ENCODE measurements at places on chromosomes 7 and 10.
A peak's percentile ranks its signal among the peaks of the same experiment; 100 is the strongest.

DNA sequence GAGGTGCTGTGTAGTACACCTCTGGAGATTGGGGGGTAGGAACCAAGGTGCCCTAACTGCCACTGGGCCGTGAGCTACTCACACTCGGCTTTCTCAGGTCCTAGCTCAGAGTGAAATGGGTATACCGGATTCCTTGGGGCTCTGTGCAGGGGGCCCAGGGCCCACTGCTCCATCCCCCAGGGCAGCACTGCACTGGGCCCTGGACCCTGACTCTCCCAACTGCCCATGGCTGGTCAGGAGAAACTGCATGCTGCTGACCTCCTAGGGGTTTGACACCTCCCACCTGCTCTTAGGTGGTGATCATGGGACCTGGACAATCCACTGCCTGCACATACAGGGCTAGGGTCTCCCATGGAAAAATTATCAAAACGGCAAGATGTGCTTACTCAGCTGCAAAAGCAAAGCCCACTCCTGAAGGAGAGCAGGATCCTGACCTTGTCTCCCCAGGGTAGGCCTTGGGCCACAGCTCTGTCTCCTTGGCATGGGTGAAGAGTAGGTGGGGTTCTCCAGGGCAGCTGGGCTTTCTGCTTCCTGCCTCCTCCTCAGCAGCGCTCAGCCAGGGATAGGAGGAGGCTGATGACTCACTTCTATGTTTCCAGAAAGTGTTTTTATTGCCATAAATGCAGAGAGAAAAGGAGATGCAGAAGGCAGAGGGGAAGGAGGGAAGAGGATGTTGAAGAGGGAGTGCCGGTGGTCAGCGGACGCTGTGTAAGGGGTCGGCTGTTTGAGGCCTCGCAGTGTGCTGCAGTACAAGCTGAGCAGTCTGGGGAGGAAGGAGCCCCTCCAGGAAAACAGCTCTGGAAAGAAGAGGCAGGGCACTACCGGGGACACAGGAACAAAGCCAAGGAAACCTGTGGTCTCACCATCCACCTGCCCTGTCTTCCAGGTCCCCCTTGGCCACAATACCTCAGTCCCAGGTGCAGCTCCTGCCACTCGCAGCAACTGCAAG lies 107.8 kb downstream of the ARHGAP22 start:
- DNase-seq = no peak

- no peak for DNase-seq
Observed at GRCh38 chr10:128280271-128280670, 154.0 kb upstream of the MKI67 start.

DNA sequence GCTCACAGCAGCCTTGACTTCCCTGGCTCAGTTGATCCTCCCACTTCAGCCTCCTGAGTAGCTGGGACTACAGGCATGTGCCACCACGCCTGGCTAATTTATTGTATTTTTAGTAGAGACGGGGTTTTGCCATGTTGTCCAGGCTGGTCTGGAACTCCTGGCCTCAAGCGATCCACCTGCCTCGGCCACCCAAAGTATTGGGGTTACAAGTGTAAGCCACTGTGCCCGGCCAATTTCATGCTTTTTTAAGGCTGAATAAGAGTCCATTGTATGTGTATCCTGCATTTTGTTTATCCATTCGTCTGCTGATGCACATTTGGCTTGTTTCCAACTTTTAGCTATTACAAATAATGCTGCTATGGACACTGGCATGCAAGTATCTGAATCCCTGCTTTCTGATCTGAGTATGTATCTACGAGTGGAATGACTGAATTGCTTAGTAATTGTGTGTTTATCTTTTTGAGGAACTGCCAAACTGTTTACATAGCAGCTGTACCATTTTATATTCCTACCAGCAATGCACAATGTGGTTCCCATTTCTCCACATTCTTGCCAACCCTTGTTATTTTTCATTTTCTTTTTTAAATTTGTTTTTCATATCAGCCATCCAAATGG lies 37.3 kb upstream of the TPST1 start:
- DNase-seq = no peak

DNA sequence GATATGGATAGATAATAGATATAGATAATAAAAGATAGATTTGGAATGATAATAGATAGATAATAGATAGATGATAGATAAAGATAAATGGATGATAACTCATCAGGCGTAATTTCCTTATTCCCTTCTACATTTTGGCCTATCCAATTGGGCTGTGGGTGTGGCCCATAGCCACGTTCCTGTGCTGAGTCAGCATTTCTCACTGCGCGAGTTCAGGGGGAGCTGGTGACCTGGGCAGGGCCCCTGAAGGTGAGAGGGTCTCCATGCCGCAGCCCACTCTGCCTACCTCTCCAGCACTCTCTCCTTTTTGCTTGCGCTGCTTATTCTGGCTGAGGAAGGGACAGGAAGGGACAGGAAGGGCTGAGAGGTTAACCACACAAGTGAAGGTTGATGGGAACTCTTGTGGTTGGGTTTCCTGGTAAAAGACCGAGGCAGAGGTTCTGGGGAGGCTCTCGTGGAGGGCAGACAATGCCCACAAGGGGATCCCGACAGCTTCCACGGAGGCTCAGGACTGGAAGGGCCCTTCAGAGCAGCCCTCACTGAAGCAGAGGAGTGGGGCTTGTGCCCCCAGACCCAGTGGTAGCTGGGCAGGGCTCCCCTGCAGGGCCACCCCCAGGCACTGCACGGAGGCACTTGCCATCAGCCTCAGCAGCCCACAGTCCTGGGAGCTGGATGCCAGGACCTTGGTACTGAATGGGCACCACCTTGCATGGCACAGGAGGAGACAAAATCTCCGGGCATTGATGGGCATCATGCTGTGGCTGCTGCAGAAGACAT lies 247.3 kb upstream of the PITRM1 start:
- peak; percentile 8 for DNase-seq

- no peak for DNase-seq
Observed at GRCh38 chr7:2575046-2575732, 16.4 kb downstream of the IQCE start.

DNA sequence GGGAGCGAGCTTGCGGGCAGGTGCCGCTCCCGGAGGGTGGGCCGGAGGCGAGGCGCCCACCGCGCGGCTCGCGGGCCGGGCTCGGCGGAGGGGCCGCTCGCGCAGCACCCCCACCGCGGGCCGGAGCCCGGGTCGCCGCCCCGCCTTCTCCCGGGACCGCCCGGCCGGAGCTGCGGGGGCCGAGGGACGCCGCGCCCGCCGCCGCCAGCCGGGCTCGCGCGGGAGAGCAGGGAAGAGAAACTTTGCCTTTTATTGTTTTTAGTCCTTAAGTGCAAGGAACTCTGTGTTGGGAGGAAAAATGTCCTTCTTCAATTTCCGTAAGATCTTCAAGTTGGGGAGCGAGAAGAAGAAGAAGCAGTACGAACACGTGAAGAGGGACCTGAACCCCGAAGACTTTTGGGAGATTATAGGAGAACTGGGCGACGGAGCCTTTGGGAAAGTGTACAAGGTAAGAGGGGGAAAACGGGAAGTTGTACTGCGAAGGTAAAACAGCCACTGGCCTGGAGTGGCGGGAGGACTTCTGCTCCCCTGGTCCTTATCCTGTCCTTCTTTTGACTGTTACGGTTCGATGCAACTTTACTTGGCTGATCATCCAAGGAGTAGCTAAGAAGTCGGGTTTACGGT lies 620 bp downstream of the SLK start:
- DNase-seq = peak; percentile 10

DNA sequence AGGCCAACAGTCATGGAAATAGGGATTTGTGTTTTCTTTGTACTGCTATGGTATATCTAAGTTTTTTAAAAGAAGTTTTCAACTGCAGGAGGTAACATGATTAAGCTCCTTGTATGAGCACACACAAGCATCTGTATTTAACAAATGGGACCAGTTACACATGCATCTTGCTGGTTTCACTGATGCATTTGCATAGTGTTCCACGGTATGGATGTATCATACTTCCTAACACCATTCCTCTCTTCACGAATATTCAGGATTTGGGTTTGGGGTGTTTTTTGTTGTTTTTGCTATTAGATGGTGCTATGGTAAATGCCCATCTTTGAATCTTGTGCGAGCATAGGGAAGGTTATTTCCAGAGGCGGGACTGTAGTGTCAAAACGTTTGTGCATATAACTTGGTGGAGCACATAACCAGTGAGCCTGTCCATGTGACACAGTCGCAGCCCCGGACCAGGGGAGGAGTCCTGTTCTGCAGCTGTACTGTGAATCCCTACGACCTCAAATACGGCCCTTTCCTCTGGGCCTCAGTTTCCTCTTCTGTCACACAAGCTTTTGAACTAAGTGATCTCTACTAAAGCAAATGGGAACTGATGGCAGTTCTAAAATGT lies 1.9 kb downstream of the H2BK1 start:
- no peak for DNase-seq

GRCh38 chr10:78047314-78047891 lies 13.7 kb downstream of the RPS24 start:
- peak; percentile 87 for DNase-seq

DNA sequence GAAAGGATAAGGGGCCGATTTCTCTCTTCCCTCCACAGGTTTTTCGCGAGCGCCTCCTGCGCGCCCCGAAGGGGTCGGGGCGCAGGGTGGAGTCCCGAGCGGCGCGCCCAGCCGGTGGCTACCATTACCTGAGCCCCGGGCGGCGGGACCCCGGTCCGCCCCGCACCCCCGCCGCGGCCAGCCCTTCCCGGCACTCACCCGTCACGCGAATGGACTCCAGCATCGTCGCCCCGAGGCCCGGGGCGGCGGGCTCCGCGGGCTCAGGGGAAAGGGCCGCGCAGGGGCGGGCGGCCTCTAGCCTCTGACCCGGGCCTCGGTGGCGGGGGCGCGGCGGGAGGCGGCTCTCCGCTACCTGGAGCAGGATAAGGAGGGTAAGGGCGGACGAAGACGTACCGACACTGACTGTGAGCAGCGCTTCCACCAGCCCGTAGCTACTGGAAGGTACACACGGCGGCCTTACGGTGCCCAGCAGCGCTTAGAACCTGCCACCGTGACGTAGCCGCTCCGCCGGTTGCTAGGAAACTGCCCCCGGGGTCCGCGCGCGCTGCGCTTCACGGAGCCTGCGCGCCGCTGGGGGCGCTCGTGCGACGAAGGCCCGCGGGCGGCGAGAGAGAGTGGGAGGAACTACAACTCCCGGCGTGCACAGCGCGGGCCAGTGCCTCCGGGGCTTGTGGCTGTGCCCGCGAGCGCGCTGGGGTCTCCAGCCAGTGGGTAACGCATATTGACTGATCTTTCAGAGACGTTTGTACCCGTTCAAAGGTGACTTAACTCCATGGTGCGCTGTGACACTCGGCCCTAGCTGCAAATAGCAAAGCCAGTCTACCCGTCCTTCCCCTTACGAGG lies 22.7 kb upstream of the ANLN start:
- peak; percentile 94 for DNase-seq

DNA sequence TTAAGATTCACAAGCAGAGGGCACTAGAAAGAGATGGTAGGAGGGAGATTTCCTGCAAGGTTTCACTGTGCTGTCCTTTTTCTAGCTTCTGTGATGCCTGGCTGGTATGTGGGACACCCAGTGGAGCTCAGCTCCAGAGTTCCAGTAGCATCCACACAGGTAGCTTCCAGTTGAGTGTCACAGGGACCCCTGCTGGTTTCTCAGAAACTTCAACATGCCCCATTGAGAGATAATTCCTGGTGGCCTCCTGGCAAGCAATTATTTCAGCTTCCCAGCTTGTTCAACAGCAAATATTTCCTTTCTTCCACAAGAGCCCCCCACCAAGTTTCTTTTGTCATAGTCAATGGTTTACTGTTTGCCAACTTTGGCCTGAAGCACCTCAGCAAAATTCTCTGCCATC lies 858.7 kb downstream of the REEP3 start:
- DNase-seq = no peak
